H54 (cell line): ENCODE measurements at places on chromosomes 13 and 19.

DNA sequence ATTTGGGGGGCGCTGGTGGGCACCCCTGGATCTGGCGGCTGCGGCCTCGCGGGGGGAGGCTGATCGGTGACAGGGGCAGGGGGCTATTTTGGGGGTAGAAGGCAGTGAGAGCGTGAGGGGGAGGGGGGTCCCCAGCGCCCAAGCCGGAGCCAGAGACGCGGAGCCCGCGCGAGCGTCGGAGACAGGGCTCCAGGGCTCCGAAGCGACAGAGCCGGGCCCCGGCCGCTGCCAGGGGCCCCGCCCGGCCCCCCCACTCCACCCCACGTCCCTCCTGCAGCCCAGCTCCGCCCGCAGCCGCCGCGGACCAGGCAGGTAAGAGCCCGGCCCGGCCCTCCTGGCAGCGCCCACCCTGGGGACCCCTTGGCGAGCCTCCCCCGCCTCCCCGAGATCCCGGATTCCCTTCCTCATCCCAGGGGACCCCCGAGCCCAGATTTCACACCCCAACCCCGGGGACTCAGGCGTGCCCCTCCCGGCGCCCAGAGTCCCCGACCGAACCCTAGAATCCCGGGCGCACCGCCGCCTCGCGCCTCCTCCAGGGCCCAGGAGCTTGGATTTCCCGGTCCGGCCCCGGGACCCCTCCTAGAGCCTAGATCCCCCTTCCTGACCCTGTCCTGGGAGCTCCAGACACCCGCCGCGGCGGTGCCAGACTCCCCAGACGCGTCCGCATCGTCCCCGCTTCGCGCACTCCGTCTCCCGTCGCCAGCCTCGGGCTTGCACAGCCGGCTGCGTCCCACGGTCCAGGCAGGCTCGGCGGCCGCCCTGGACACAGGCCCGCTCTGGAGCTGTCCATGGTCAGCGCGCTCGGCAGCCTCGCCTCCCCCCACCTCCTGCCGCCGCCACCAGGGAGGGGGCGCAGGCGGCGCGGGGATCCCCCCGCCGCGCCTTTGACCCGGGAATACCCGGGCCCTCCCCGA lies at the start of gene PPFIA3:
Gene PPFIA3 (plus strand): TSS at position 134 of the 914 bp plus-strand sequence. CDS start 8,330 bp downstream, outside the sequence.
- peak; percentile 57 for DNase-seq

DNA sequence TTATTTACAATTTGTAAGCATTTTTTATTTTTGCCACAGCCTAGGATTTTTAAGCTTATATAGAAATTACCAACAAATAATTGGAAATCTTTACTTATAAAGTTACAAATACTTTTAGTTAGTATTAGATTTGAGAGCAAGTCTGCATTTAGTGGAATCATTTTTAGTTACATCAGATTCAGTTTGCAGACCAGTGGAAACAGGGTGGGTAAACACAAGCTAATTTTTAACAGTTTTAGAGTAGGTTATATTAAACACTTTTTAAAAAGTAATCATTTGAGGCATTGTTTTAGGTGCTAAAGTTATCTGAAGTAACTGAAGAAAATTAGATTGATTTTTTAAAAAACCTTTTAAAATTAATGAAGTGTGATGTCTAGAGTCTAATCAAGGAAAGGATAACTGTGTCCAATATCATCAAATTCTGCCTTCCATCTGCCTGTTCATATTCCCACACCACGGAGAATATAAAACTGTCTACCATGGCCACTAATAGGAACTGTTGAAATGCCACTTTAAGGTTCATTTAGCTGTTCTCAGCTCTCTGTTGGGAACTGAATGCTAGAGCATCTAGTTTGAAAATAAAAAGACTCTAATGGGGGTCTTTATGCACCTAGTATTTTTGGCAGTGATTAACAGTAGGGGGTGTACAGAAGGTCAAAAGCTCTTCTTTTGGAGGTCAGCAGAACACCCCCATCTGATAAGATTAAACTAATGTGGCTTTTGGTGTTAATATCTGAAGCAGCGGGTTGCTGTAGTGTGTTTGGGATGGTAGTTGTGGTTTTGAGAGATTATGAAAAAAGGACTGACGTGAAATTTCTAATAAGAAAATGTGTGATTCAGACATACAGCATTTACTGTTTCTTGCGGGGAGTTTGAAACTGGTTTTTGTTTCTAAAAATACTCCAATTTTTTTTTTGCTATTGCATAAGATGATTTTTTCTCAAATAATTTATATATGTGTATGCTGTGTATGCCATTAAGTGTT lies 66.5 kb downstream of the NDFIP2 start:
- DNase-seq = no peak

DNA sequence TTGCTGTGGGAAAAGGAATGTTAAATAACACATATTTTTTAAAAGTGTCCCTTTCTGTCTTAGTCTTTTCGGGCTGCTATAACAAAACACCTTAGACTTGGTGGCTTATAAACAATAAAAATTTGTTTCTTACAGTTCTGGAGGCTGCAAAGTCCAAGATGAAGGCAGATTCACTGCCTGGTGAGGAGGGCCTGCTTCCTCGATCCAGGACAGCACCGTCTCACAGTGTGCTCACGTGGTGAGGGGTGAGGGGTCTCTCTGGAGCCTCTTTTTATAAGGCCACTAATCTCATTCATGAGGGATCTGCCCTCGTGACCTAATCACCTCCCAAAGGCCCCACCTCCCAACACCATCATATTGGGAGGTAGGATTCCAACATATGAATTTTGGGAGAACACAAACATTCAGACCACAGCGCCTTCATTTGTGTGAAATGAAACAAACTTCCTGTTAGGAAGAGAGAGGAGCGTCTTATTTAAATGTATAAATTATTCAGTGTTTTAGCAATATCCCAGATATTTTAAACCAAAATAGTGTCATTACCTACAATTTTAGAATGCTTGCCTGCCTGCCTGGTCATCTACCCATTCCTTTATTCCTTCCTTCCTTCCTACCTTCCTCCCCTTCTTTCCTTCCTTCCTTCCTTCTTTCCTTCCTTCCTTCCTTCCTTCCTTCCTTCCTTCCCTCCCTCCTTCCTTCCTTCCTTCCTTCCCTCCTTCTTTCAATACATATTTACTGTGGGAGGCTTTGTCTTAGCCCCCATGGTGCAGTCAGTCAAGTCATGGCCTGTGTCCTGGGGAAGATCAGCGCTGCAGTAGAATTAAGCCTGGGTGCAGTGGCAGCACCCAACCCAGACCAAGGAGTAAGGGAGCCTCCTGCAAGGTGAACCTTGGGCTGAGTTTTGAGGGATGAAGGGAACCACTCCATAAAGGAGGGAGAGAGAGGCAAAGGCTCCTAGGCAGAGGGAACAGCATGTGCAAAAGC lies 84.2 kb downstream of the TEX26 start:
- no peak for DNase-seq

GRCh38 chr13:76632401-76633044 lies 253.7 kb downstream of the KCTD12 start:
- DNase-seq = no peak

GRCh38 chr19:29620931-29621351 lies 14.9 kb downstream of the POP4 start:
- no peak for DNase-seq

DNA sequence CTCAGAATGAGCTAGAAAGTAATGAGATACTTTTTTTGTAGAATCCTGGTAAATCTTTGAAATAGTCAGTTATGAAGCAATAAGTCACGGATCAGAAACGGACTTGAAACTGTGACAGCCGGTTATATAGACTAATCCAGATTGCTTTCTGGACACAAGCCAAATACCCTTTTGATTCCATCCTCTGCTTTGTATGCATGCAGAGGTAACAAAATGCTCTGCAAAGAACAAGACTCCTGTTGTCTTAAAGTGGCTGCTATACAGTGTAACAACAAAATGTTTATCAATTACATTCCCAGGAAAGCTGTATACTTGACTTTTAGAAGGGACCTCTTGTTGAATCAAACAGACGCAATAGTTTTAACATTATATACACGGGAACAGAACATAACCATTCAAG lies 66.5 kb upstream of the STARD13 start:
- no peak for DNase-seq

GRCh38 chr13:40585911-40586471 lies 80.5 kb downstream of the FOXO1 start:
- no peak for DNase-seq

GRCh38 chr19:23509686-23510450 lies 114.6 kb upstream of the ZNF91 start:
- DNase-seq = no peak

- no peak for DNase-seq
Measured at GRCh38 chr13:29763436-29764180, 86.8 kb downstream of the UBL3 start.

DNA sequence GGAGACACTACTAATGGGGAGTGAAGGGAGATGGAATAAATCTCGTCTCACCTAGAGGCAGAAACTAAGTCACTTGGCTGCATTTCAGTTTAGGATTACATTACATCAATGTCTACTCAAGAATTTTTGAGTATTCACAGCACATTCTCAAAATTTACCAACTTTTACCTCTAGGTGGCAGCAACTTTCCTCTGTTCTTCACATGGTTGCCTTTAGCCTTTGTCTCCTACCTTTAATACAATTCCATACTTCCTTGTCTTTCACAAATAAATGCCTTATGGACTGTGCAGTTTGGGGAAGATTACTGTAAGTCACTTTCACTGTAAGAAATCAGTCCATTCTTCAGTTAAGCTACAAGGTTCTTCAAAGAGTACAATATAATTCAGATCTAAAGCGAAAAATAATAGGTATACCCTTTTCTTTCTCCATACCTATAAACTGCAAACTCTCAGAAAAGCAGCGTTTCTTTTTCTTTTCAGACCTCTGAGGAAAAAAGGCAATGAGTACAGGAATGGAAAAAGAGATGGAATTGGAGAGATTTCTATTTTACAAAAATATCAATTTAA lies 379.4 kb downstream of the KLF12 start:
- peak; percentile 16 for DNase-seq

DNA sequence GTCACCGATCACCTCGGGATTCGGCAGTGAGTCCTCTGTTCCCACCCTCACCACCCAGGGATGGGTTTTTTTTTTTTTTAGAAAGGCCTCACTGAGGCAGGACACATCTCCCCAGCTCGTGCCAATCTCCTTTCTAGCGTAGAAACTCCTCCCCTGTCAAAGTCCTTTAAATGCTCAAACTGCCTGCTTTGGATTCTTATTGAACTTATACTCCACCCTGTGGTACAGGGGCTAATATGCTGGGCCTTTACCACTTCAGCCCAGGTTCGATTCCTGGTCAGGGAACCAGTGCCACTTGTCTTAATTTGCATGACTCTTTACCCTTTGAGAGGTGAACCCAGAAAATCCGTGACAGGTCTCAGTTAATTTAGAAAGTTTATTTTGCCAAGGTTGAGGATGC lies 8.3 kb upstream of the ZNF14 start:
- no peak for DNase-seq

- no peak for DNase-seq
Measured at GRCh38 chr13:78299832-78300623, 303.3 kb downstream of the POU4F1 start.

- DNase-seq = no peak
Measured at GRCh38 chr13:87128036-87128435, 543.1 kb upstream of the SLITRK5 start.

DNA sequence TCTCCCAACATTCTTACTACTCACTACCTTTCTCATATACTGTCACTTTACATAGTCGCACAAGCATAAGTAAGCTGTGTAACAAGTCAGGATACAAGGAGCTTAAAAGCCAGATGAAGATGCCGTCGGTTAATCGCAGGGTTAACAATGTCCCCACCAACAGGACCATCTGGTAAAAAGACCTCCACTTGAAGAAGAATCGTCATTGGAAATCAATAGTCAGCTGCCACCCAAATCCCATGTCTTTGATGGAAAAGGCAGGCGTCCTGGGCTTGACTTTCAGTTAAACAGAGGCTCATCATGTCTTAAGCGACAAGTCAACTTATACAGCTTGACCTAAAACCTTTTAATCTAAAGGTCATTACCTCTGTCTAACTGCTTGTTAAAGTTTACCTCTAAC lies 27.2 kb downstream of the DOCK9 start:
- DNase-seq = no peak

DNA sequence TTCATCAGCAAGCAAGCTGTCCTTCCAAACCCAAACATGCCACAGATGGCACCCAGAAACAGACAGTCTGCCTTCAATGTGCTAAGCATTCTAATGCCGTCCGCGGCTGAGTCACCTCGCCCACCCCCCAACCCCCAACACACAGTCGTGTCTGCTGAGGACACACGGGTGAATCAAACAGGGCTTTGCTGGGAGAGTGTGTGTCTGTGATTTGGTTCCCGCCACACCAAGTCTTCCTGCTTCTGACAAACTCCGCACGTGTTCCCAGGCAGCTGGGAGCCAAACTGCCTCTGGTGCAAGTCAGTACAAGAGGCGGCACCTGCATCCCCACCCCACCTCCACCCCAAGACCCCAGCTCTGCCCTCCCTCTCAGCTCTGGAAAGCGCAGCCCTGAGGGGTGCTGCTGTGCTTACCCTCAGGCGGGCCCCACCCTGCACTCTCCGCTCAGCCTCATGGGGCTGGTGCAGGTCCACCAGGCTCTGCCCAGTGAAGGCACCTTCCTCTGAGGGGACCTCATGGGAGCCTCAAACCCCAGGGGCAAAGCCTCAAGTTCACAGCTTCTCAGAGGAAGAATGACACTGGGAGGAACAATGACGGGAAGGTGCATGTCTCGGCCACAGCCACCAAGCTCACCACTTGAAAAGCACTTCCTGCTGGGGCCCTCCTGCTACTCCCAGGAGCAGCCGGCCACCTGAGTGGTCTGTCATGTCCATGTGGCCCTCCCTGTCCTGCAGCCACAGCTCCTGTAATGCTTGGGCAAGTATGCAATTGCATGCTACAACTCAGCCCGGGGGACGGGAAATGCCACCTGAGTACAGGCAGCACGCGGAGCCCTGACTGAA lies 15.0 kb upstream of the SLC35E1 start:
- no peak for DNase-seq

DNA sequence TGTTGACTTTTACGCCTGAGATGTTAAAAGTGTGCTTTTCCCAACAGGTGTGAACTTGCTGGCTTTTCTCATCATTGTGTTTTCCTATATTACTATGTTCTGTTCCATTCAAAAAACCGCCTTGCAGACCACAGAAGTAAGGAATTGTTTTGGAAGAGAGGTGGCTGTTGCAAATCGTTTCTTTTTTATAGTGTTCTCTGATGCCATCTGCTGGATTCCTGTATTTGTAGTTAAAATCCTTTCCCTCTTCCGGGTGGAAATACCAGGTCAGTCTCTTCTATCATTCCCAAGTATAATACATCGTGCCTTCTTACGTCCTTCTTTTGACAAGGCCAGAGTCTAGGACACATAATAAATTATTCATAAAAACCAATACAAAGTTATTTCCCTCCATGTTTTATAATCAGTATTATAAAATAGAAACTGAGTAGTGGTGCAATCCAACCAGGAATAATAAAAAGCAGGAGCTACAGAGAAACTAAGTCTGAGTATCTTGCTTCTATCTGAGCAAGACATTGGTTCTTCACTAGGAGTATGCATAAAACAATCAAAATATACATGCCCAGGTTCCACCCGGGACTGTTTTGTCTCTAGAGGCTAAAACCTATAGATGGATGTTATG lies 57.9 kb downstream of the RXFP2 start:
- peak; percentile 16 for DNase-seq

GRCh38 chr19:45354241-45354842 lies 13.8 kb downstream of the KLC3 start:
- DNase-seq = no peak

- no peak for DNase-seq
Measured at GRCh38 chr19:4278010-4278409, 1.1 kb upstream of the SHD start.
